ENCODE measurements at places on chromosomes 12 and 14. TPM values are rescaled to one million over a fixed set of nuclear protein-coding genes. Genes with fewer than 3 reads are reported as not detected.

- no peaks in the 10 kb centered on the region for H3K4me1 ChIP-seq
- H3K36me3 ChIP-seq: no peaks in the 10 kb centered on the region
- H3K4me3 ChIP-seq: no peak overlapping the region
- H3K27me3 ChIP-seq: no peaks in the 10 kb centered on the region
Measured at GRCh38 chr14:85122690-85123089, 407.3 kb upstream of the FLRT2 start.

GRCh38 chr12:117470804-117471203 is 109.4 kb upstream of the NOS1 start:
- H3K27ac ChIP-seq: no peak overlapping the region
- no peaks in the 10 kb centered on the region for H3K4me1 ChIP-seq
- H3K27me3 ChIP-seq: no peaks in the 10 kb centered on the region
- H3K4me3 ChIP-seq: no peak overlapping the region
- H3K36me3 ChIP-seq: no peaks in the 10 kb centered on the region

DNA sequence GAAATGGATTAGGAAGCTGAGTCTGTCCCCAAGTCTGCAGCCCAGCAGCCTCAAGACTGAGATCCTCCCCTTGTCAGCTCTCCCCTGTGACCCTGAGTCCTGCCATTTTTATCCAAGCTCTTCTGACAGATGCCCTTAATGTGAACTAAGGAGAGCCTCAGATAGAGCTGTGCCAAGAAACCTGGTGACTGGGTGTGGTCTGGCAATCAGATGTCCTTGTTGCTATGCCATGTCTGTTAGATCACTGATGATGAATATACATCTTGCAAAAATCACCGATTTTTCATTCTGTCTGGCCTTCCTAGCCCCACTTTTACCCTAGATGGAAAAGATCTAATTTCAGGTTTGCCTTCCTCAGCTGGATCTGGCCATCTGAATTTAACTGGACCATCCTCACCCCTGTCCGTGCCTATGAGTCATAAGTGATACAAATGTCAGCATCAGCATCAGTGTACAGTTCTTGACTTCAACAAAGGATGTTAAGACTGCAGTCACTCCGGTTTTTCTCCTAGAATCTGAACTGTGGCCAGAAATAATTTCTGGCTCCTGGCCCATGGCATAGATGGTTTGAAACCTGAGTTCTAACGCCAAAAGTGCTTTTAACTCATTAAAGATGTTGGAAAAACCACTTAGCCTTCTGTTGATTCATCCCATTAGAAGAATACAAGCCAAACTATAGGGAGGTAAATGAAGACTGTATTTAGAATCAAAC is 61.2 kb upstream of the GRIP1 start:
- H3K36me3 ChIP-seq: no peaks in the 10 kb centered on the region
- H3K27me3 ChIP-seq: no peaks in the 10 kb centered on the region
- no peak for DNase-seq
- no peak overlapping the region for H3K4me3 ChIP-seq

DNA sequence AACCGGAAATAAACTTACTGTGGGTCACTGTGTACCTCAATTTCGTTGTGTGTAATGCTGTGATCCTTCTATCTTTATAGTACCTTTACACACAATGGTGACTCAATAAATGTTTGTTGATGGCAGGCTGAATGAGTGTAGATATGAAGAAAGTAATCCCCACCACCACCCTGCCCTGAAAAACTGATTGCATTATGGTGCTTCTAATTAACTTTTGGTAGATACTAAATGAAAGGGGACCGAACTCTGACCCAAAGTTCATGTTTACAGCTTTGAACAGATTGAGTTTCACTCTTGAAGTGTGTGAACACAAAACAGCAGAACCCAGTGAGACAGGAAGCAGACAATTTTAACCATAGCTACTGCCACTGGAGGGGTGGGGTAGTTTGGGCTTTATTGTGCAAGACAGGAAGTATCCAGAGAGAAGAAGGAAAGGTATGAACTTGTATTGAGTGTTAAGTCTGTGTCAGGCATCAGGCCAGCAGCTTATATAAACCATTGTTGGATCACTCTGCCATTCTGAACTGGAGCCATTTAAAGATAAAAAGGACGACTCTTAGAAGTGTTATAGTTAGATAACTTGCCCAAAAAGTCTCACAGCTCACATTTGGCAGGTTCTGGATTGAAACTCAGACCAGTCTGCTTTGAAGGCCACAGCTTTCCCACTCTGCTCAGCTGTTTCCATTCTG is 197.0 kb upstream of the AMIGO2 start:
- H3K27ac ChIP-seq: no peak overlapping the region
- peaks cover 4% of the 10 kb centered on the region for H3K27me3 ChIP-seq
- peak; percentile 7 for DNase-seq
- H3K4me1 ChIP-seq: peaks cover 48% of the 10 kb centered on the region
- no peaks in the 10 kb centered on the region for H3K36me3 ChIP-seq

DNA sequence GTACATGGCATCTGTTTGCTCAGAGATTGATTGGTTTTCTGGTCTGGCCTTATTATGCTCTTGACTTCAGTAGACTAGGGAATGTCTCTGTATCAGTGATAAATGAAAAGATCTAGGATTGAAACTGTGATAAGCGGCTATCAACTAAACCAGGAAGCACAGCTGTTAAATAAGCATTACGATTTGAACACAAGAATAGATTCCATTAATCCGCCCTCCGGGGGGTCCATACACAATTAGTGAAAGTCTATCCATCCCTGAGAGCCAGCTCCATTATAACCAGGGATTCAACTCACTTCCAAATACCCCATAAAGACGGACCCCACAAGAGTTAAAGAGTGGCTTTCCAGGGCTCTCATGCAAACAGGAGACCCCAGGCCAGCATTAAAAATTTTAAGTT is 279.0 kb downstream of the GRIN2B start:
- no peaks in the 10 kb centered on the region for H3K36me3 ChIP-seq
- no peak overlapping the region for H3K4me3 ChIP-seq
- DNase-seq: no peak
- no peak overlapping the region for H3K27ac ChIP-seq
- H3K27me3 ChIP-seq: no peaks in the 10 kb centered on the region

Gene AQP5
- 0.26 TPM for total RNA-seq

Data from endothelial cell (in vitro differentiated cells).